ENCODE measurements at places on chromosomes 5 and 9. TPM values are rescaled to one million over a fixed set of nuclear protein-coding genes. Genes with fewer than 3 reads are reported as not detected.

The SCGB3A1 gene
- total RNA-seq: not detected

- no peak for DNase-seq
Measured at GRCh38 chr5:135127439-135128240, 93.6 kb upstream of the PITX1 start.

The DCAF10 gene
- total RNA-seq: 29.9 TPM

DNA sequence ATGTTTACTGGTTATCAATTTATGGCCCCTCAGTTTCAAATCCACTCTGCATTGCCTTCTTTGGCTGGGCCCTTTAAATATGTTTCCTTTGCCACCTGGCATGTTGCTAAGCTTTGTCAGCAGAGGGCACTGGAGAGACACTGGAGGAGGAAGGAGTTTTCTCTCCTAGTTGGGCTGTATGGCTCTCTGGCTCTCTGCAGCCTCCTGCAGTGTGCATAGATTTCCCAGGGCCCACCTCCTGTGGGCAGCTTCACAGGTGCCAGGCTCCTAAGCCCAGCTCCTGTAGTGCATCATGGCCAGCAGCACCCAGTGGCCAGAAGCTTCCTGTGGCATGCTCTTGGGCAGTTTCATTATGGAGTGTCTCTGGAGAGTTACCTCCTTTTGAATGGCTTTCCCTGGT lies 23.3 kb downstream of the CAVIN4 start:
- DNase-seq: peak; percentile 80

DNA sequence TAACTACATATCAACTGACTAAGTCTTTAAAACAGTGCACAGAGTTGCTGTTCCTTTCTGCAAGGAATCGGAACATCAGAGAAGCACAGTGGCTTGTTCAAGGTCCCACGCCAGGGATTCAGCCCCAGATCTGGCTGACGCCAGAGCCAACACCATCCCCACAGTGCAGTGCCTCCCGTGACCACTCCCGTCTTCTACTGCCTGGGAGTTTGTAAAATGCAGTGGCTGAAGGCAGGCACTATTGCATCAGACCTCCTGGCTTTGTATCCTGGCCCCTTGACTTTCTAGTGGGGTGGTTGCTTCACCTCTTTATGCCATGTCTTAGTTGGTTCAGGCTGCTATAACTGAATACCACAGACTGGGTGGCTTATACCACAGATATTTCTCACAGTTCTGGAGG lies 131.0 kb downstream of the NSG2 start:
- no peak for DNase-seq

The IL5 gene
- not detected for total RNA-seq

DNA sequence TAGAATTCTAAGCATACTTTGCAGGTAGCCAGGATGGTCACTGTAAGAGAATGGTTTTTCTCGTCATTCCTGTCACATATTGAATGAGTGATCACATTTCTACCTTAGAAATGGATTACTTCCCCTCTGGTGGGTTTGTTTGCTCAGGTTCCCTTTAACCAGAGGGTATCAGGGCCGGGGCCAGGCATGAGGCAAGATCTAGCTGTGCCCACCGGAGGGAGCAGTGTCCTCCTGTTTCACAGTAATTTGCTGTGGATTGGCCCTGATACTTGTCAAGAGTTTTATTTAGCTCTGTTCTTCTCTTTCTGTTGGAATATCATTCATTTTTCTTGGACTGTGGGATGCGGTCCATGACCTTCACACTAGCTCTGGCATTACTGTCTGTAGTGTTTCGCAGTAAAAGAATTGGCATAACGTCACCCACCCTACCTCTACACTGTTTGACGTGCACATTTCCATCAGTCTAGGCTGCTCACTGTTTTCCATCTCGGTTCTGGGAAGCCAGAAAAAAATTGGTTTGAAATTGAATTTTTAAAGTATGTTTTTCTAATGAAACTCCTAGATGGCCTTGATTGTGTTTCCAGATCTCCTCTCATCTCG lies 42.4 kb upstream of the ZBED3 start:
- peak; percentile 48 for DNase-seq

The PDLIM4 gene
- total RNA-seq: 8.9 TPM

- no peak for DNase-seq
Measured at GRCh38 chr9:99666571-99666970, 155.1 kb upstream of the NR4A3 start.

- DNase-seq: peak; percentile 46
Measured at GRCh38 chr5:133746834-133747233, 134.5 kb upstream of the FSTL4 start.

The NIM1K gene
- 0.55 TPM for total RNA-seq

The ZNF622 gene
- 31.3 TPM for total RNA-seq

GRCh38 chr5:98314292-98314691 lies 459.2 kb upstream of the RGMB start:
- DNase-seq: peak; percentile 49

The JADE2 gene
- total RNA-seq: 18.4 TPM

DNA sequence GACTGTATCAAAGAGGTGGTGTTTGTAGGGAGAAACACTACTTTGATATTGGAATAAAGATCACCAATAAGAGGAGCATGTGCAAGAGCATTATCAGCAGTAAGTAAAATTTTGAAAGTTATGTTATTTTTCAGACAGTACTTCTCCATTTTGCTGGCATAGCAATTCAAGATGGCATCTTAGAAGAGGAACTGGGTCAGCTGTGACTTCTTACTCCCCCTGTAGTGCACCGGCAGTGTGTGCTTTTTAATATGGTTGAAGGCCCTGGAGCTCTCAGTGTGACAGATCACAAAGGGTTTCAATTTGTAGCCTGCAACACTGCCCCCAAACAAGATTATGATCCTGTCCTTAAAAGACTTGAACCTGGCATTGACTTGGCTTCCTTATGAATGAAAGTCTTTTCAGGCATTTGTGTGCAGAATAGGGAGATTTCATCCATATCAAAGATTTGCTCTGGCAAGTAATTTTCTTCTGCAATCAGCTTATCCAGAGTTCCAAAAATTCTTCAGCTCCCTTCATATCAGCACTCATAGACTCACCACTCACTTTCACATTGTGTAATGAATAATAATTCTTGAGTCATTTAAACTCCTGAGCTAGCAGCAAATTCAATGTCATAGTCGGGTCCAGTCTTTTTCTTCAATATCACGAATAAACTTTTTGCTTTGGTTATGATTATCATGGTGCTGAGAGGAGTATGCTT lies 105.7 kb upstream of the MAMDC2 start:
- no peak for DNase-seq

GRCh38 chr9:121756474-121757280 lies 105.2 kb downstream of the DAB2IP start:
- DNase-seq: no peak

The MSX2 gene
- not detected for total RNA-seq

GRCh38 chr5:6315580-6315979 lies 62.8 kb downstream of the MED10 start:
- no peak for DNase-seq
